Uterus (tissue), 4 donors: ENCODE measurements at places on chromosomes 13 and 19. TPM values are rescaled to one million over a fixed set of nuclear protein-coding genes. Genes with fewer than 3 reads are reported as not detected.

LIN7B gene
- total RNA-seq = not detected

SOX1 gene
- total RNA-seq = not detected

ARHGEF1 gene
- total RNA-seq = 13.5 TPM

CFAP97D2 gene
- not detected for total RNA-seq

SRRM5 gene
- not detected for total RNA-seq

GRCh38 chr19:1811472-1811894, 593 bp downstream of the ATP8B3 start:
- peak; percentile 73 for DNase-seq

GRCh38 chr19:48470856-48471255, 1.7 kb downstream of the CYTH2 start:
- no peak for DNase-seq

GRCh38 chr13:50927701-50928100, 18.1 kb downstream of the RNASEH2B start:
- DNase-seq = no peak

DNA sequence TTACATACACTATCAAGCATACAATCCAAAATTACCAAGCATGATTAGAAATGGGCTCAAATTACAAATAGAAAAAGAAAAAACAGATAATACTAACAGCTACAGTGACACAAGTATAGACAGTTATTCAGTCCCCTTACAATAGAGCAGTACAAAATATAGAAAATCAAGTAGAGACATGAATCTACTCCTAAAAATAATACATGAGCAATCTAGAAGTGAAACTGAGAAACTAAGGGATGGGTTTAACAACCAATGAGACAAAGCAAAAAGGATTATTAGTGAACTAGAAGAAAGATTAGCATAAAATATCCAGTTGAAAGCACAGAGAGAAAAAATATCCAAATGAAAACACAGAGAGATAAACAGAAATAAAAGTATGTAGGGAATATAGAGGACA, 426.7 kb downstream of the TBC1D4 start:
- no peak for DNase-seq

DNA sequence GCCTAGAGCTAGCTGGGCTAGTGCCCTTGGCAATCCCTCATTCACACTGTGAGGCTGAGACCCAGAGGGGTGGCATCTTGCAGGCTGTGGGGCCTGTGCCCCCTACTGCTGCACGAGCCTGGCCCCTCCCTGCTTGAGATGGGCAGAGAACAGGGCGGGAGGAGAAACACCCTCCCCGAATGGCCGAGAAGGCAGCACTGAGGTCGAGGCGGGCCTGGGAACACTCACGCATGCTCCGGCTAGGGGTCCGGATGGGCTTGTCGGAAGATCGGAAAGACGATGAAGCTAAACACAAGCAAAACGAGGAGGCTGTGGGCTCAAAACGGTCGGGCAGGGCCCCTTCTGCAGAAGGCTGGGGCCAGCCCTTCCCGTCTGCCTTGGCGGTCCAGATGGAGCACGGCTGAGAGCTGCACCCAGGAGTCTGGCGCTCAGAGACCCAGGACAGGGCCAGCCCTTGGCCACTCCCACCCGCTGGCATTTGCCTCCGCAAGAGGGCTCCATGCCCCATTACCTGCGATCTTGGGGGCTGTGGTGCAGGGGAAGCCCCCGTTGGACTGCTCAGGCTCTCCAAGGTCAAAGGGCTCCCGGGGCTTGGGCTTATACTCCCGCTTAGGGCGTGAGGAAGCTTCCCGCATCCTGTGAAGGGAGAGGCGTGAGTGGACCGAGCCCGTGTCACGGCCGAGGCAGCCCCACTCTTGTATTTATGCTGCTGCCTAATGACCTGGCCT, 18.9 kb downstream of the MPND start:
- DNase-seq = no peak

GRCh38 chr13:99854366-99854765, 117.2 kb downstream of the ZIC5 start:
- DNase-seq = no peak

DNA sequence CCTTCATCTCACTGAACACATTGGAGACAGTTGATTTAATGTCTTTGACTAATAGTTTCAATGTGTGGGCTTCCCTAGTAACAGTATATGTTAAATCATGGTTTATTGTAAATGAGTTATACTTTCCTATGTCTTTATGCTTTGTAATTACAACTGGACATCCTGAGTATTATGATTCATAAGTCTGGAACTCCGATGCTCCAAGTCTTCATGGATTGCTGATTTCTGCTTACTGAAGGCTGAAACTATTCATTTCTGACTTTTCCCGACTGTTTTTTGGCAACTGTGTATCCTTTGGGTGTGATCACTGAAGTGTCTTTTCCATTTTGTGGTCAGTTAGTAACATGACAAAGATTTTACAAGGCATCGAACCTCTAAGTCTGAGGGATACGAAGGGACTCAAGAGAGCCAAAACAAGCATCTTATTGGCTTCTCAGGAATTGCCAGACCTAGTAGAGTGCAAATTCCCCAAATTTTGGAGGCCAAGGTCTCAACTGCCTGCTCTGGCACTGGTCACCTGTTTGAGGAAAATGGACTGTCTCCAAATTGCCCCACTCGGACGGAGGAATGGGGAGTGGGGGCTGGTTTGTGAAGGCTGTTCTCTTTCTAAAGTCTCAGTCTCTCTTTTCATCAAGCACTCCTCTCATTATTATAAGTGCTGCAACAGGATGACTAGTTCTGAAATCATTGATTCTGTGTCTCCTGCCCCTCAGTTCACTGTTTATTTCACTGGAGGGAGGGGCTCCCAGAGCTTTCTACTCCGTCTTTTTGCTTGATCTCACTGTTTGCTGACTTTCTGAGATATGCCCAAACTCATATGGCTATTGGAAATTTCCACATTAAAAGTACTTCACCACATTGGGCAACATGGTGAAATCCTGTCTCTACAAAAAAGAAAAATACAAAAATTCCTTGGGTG, 20.2 kb upstream of the CD70 start:
- no peak for DNase-seq

- DNase-seq = no peak
Measured at GRCh38 chr13:83057119-83057518, 825.2 kb downstream of the SLITRK1 start.

DNA sequence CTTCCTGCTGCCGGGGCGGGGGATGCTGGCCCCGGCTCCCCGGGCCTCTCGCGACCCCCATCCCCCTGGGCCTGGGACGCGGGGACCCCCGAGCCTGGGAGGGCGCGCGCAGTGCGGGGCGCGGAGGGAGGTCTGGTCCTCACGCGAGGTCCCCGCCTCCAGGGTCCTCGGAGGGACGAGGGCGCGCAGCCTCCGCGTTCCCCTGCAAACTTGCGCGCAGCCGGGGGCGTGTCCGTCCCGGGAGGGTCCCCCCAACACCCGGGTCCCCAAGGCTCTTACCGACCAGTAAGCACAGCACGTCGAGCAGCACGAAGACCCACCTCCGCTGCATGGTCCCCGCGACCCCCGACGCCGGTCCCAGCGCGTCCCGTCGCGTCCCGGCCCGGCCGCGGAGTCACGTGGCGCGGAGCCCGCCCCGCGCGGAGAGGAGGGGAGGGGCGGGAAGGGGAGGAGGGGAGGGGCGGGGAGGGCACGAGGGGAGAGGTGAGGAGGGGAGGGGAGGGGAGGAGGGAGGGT, at the start of gene PLPP2:
Gene PLPP2, minus strand, starts transcription at position 398 of the 516 bp plus-strand sequence. Its CDS starts 67 bp downstream, at position 331.
- DNase-seq = peak; percentile 30

DNA sequence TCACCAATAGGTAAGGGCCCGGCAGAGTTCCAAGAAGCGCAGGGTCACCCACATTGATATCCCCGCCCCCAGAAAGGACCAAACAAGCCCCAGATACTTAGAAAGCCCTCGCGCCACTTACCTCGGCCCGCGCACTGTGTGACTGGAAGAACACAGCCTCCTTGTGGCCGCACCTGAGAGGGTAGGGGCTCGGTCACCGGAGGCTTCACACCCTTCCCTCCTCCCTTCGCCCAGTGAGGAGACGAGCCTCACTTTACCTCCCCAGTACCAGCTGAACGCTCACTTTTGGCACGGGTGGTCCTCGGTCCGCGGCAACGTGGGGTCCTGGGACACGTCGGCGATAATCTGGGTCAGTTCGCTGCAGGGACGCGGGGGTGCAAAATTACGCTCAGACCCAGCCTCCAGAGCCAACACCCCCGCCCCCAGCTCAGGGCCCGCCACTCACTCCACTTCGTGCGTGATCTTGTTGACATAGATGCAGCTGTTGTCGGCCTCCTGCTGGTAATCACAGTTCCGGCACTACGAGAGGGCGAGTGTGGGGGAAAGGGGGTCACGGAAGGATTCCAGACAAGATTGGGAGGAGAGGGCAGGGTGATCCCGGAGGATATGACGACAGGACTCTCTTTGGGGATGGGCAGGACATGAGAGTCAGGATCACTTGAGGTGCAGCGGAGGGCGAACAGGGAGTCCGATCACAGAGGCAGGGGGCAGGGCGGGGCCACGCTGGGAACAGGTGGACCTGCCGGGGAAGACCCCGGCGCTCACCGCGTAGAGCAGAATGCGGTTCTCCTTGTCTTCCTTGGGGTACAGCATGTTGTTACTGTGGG, 568 bp downstream of the POLR2I start:
- DNase-seq = no peak

DNA sequence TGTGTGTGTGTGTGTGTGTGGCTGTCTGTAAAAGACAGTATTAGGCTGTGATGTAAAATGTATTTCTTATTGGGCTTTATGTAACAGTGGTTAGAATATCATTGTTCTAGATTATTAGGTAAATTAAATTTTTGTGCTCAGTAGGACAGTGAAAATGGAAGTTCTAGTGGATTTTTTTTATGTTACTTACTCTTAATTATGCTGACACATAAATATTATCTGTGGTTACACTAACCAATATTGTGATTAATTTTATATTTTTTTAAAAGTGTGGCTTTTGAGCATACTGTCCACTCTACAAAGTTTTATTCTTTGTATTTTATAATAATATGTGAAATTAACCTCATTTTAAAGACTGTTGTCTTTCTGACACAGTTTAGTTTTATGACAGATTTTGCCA, 80.5 kb downstream of the SCEL start:
- DNase-seq = no peak

GRCh38 chr19:53545271-53546065, 7.5 kb downstream of the ZNF331 start:
- DNase-seq = no peak
